ENCODE measurements at places on chromosomes 16 and 17. TPM values are rescaled to one million over a fixed set of nuclear protein-coding genes. Genes with fewer than 3 reads are reported as not detected.

CDC27 gene
- total RNA-seq, result 166 TPM

- no peak for DNase-seq
Measured at GRCh38 chr16:13223666-13224065, 322.3 kb downstream of the SHISA9 start.

KRT39 gene
- not detected for total RNA-seq

DNA sequence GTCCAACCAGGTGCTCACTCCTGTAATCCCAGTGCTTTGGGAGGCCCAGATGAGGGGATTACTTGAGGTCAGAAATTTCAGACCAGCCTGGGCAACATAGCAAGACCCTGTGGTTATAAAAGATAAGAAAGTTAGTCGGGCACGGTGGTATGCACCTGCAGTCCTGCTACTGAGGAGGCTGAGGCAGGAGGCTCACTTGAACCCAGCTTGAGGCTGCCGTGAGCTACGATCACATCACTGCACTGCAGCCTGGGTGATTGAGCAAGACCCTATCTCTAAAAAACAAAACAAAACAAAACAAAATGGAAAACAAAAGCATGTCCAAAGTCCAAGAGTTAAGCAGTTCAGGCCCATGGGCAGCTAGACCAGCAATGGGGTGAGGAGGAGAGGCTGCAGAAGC is 143.2 kb downstream of the IRX5 start:
- no peak for DNase-seq

All from activated CD4-positive, alpha-beta T cell treated with anti-CD3 and anti-CD28 coated beads for 36 hours (primary cell).